CD4-positive, alpha-beta T cell treated with Interleukin-4 for 4 hours (primary cell): ENCODE measurements at places on chromosomes 16 and 17.

DNA sequence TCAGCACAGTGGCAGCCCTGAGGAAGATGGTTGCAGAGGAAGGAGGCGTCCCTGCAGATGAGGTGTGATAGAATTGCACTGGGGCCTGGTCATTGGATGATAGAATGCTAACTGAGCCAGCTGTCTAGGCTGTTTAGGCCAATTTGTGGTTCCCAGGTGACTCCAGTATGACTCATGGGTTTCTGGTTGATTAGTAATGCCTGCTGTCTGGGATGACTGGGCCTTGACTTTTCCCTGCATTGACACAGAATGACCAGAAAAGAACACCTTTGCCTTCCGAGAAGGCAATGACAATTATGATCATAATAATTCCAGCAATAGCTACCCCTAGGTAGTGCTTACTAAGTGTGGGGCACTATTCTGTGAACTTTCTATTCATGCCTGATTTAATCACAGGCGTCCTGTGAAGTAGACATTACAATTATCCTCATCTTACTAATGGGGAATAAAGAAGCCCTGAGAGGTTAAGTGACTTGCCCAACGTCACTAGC lies 31.5 kb downstream of the USP43 start:
- no peak for DNase-seq

- DNase-seq: no peak
Observed at GRCh38 chr16:47262938-47263337, 119.2 kb upstream of the NETO2 start.

DNA sequence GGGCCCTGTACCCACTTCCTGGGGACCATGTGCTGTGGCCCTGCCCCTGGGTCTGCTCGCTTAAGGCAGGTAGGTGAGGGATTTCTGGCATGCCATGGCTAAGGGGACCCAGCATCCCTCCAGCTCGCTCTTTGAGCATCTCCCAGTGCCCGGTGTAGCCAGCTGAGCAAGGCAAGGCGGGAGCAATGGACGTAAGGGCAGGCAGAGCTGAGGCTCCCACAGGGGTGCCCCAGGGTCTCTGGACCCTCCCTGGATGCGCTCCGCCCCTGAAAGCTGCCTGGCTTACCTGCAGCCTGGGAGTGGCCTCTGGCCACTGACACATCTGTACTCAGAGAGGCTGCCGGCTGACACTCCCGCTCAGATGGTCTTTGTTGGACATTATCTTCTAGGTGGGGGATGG lies 189.9 kb downstream of the IRF8 start:
- no peak for DNase-seq

DNA sequence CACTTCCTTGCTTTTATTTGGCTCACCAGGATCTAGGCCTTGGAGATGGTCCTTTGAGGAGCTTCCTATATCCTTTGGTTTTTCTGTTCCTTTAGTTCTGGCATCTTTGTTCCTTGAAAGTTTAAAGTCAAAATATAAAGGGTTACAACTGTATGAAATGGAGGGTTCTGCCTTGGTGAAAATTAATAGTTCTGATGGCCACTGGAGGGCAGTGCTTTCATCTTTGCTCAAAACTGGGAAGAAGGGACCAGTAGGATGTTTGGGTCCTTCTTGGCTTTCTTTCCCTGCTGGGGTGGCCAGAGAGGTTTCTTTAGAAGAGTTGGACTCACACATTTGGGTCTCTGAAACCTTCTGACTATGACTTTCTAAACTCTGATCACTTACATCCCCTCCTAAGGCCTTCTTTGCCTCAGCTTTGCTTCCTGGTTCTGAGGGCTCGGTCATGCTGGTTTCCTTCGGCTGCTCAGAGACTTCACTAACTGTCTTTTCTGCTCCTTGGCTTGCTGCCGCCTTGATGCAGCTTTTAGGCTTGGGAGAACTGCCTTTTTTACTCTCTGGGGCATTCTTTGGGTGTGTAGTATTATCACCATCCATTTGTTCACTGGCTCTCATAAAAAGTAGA lies 10.9 kb upstream of the ITGA2B start:
- DNase-seq: no peak

GRCh38 chr17:65544672-65545071 lies 16.8 kb downstream of the AXIN2 start:
- no peak for DNase-seq

DNA sequence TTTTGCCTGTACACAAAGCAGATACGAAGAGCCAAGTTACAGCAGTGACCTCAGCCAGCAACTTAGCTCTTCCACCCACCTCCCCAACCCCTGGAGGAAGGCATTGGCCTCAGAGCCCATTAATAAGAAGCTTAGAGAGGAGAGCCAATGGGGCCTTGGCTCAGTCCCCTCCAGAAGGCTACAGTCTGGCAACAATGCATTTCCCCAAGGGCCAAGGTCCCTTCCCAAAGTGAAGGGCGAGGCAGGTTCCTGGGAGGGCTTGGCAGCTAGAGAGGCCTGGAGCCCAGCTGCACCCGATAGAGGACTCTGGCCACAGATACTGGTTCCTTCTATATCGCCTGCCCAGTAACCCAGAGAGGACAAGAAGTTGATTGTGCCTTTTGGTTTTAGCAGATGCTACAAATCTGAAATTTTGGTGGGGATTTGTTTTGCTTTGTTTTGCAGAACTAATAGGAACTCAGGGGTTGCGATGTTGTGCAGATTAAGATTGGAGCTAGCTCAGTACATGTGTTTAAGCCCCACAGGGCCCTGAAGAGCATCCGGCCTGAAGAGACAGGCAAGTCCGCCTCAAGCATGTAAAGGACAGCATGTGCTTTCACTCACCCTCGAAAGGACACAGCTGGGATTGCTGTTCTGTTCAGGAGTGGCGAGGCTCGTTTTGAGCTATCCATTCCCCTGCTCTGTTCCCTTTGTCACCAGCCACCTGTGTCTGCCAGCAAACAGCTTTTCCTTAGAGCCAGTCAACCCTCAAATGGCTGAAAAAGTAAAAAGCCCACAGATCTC lies 12.0 kb upstream of the PNPO start:
- no peak for DNase-seq

- DNase-seq: no peak
Observed at GRCh38 chr17:19317359-19318095, 45.0 kb downstream of the B9D1 start.

- DNase-seq: peak; percentile 93
Observed at GRCh38 chr17:75785016-75785890, 647 bp downstream of the UNK start.

DNA sequence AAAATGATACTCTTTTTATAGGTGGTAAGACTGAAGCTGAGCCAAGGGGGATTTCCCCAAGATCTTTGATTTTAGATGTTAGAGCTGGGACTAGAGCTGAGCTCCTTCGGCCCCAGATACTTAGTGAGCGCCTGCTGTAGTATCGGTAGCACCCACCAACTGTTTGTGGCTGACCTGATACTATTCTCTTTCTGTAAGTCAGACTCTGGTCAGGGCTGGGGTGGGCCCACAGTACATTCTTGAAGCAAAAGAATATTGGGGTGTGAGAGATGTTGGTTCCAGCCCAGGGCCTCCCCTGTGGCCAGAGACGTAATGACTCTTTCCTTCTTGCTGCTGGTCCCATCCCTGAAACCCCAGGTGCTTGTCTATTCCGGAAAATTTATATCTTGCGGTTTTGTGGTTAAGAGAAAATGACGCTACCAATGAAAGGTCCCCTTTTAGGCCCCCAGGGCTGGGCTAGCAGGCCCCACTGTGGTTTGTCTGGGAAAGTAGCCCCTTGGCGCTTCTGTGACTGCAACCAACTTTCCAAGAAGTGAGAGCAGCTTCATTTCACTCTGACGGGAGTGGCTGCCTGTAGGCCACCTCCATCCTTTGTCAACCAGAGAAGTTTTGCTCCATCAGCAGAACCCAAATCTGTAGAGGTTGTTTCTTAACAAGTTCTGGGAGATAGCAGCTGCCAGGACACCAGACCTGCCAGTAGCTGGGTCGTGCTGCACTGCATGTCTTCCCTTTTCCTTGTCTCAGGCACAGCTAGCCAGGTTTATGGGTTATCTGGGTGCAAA lies 86.4 kb upstream of the LGALS9 start:
- DNase-seq: peak; percentile 29

- no peak for DNase-seq
Observed at GRCh38 chr17:78174346-78174869, 6.0 kb downstream of the SYNGR2 start.

- no peak for DNase-seq
Observed at GRCh38 chr16:59540621-59541020, 806.5 kb upstream of the GOT2 start.

- DNase-seq: no peak
Observed at GRCh38 chr17:50161911-50162288, 3.9 kb upstream of the SGCA start.

GRCh38 chr17:66850692-66851091 lies 15.8 kb downstream of the CACNG5 start:
- no peak for DNase-seq

DNA sequence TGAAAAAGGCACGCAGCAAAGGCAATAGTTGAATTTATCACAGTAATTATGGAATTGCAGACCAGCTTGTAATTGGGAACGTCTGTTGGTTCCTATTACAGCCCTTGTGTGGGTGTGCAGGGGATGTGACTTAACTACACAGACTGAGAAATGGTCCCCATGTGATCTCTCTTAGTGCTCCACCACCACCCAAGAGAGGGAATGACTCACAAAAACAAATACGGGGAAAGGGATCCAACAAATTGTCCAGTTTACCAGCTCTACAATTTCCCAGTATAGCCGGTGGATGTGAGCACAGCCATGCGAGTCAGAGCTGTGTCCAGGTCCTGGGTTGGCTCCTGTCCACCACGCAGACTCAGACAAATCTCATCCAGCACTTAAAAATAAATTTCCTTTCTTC lies 337.9 kb downstream of the GRIN2A start:
- no peak for DNase-seq

DNA sequence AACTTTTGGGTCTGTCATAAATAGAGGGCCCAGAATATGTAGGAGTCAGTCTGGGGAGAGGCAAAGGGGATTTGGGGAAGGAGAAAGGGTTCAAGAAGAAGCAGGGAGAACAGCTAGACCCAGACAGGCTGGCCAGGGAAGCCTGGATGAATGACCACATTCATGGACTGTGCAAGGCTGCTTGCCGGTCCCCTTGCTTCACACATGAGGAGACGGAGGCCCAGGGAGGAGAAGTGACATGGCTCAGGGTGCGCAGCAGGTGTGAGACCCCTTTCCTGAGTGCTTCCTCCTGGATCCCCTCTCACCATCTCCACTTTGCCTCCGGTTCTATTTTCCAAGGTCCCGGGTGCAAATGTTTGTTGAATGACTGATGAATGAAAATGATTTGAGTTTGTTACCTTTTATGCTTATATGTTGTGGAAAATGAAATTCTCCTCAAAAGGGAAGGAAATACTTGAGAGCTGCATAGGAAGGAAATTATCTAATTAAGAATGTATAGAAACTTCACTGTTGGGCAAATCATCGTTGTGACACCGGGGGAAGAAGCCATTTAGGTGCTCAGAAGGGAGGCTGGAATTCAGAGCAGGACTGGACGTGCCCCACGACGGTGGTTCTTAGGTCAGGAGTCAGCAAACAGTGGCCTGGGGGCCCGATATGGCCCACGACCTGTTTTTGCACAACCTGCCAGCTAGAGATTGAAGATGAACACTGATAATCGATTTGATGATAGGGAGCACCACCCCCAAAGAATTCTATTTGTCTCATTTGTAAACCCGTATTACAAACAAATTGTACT lies 559 bp downstream of the ITGAM start:
- DNase-seq: no peak

DNA sequence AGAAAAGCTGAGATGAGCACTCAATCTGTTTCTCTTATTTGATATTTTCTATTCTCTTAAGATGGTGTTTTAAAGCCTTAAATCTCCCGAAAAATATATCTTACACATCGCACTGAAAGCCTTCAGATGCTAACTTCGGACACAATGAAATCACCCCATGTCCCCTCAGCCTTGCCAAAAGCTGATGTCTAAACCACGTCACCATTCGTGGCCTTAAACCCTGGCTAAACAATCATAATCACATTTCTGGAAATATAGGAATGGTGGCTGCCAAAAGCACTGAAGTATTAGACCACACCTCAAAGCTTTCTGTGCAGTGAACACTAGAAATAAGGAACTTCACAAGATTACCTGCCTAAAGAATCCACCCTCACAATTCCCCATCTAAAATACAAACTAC lies 402.7 kb downstream of the SOX9 start:
- no peak for DNase-seq

DNA sequence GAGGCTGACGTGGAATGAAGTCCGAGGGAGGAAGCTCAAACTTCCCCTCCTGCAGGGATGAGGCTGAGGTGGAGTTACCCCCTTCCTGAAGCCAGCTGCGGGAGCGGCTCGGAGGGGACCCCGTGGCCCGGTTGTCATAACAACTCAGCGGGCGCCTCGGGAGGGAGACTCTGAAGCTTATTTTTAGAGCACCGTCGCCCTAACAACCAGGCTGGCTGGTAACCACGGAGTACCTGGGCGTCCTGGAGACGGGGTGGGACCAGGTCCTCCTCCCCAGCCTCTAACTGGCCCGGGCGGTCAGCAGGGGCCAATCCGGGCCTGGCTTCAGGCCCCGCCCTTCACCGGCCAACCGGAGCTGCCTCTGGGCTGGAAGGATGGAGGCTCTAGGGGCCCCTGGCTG lies 27.7 kb downstream of the NECAB2 start:
- DNase-seq: no peak

DNA sequence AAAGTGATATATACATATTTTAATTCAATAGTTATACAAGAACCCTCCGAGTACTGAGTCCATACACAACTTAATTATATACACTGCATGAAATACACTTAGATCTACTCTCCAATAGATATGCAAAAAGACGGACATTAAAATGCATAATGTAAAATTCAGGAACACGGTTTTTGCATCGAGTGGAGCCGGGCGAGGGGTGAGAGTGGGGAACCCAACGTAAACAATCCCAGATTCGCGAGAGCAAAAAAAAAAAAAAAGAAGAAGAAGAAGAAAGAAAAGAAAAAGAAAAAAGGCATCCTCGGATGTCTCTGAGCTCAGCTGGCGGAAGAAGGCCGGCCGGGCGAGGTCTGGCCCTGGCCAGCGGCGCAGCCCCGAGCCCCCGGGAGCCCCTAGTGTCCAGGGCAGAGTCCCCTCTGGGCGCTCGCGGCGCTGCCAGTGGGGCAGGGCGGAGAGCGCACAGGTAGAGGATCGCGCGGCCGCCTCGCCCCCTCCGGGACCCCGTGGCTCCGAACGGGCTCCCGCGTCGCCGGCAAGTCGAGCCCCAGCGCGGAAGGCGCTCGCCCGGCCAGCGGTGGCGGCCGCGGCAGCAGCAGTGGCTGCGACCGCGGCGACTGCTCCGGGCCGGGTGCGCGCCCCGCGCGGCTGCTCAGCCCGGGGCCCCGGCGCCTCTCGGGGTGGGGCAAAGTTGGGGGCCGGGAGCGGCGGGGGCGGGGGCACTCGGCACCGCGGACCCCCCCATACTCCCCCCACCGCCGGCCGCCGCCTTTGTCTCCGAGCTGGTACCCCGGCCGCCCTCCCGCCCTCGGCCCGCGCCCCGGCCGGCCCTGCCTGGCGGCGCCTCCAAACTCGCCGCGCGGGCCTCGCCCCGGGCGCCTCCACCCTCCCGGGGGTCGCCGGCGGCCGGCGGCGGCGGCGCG lies 9.6 kb upstream of the ZFHX3 start:
- DNase-seq: no peak

DNA sequence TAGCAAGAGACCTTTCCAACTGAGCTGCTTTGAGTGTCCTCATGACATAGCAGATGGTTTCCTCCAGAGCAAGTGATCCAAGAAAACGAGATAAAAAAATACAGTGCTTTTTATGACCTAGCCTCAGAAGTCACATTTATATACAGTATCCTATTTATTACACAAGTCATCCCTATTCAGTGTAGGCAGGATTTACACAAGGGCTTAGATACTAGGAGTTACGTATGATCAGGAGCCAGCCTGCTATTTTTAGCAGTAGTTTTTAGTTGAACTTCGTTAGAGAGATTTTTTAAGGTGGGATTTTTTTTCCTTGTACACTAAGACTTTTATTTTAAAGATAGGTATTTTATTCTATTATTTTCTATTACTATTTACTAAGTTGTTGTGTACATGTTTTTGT lies 58.4 kb downstream of the PHKB start:
- no peak for DNase-seq
